Endodermal cell (in vitro differentiated cells): ENCODE measurements at places on chromosomes 12 and 14. TPM values are rescaled to one million over a fixed set of nuclear protein-coding genes. Genes with fewer than 3 reads are reported as not detected.
A peak's percentile ranks its signal among the peaks of the same experiment; 100 is the strongest.

RACGAP1 gene
- 49.6 and 56.8 TPM in 2 replicates for total RNA-seq

- no peak for DNase-seq
- no peaks in the 10 kb centered on the region for H3K36me3 ChIP-seq
- peaks cover 5% of the 10 kb centered on the region for H3K4me1 ChIP-seq
These were observed 386.2 kb downstream of the DIO2 start for GRCh38 chr14:79825046-79825521.

DNA sequence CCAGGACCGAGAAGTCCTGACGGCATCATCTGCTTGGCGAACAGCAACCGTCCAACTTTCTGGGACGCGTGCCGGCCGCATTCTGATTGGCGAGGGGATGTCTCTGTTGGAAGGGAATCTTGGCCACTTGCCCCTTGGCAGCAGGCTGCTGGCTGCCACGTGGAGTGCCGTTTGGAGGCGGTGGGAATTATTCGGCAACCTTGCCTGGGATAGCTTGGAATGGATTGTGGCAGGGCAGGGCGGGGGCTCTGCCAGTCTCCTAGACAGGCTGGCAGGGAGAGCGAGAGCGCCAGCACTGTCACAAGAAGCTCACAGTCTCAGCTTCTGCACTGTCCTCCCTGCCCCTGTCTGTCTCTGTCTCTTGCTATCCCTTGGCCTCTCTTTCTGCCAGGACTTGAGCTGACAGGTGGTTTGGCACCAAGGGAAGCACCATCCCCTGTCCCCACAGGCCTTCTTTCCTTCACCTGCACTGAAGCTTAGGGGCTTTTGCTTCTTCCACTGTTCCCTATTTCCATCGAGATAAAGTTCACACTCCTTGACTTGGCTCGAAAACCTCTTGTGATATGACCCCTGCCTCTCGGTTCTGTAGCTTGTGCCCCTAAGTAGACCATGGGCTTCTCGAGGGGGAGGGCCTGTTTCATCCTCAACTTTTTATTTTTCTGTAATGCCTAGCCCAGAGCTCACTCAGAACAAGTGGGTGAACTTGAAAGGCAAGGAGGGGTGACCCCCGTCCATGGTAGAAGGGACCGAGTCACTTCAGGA is 201.9 kb downstream of the PHETA1 start:
- no peak for DNase-seq
- H3K27ac ChIP-seq: no peak overlapping the region
- H3K4me1 ChIP-seq: no peaks in the 10 kb centered on the region
- H3K36me3 ChIP-seq: no peaks in the 10 kb centered on the region
- H3K27me3 ChIP-seq: no peaks in the 10 kb centered on the region

DNA sequence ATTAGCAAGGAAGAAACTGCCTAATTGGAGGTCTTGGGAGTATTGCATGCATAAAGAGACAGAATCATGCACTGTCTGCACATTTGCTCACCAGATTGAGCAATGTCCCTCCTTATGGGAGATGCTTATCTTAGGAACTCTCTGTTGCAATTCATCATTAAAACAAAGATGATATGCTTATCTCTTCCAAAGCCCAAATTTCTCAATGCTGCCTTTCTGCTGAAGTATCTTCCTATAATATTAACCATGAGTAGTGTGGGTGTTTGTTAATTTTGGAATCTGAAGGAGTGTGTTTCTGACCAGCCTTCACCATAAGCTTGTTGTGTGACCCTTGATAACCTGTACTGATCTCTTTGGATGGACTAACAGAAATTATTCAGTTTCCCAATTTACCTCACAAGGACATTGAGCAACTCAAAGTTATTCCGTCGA is 1257.6 kb upstream of the FLRT2 start:
- no peak overlapping the region for H3K27ac ChIP-seq
- no peak overlapping the region for H3K4me3 ChIP-seq
- no peak for DNase-seq

ACRBP gene
- 3.3 and 3.9 TPM in 2 replicates for total RNA-seq

DNA sequence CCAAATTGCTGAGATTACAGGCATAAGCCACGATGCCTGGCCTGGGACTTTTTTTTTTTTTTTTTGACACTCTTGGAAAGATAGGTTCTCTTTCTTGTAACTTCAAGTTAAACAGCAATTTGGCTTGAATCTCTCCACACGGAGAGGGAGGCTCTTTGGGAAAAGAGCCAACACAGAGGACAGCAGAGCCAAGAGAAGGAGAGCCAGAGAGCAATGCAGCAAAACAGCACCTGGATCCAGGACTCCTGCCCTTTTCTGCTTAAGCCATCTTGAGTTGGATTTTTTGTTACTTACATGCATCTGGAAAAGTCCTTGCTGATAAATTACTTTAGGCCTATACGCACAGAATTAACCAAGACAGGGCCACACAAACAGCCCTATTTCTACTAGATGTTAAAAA is 176.8 kb downstream of the APAF1 start:
- H3K27ac ChIP-seq: no peak overlapping the region
- no peak overlapping the region for H3K4me3 ChIP-seq
- peaks cover 7% of the 10 kb centered on the region for H3K4me1 ChIP-seq
- no peak for DNase-seq
- H3K27me3 ChIP-seq: no peaks in the 10 kb centered on the region

GRCh38 chr12:54431911-54432814 is 13.1 kb upstream of the ITGA5 start:
- H3K4me1 ChIP-seq: peaks cover 12% of the 10 kb centered on the region
- no peaks in the 10 kb centered on the region for H3K36me3 ChIP-seq
- H3K27ac ChIP-seq: peak overlapping the region; percentile 9
- H3K4me3 ChIP-seq: peak overlapping the region; percentile 61
- no peaks in the 10 kb centered on the region for H3K27me3 ChIP-seq

USP44 gene
- total RNA-seq: 30.8 and 41.5 TPM in 2 replicates

DNA sequence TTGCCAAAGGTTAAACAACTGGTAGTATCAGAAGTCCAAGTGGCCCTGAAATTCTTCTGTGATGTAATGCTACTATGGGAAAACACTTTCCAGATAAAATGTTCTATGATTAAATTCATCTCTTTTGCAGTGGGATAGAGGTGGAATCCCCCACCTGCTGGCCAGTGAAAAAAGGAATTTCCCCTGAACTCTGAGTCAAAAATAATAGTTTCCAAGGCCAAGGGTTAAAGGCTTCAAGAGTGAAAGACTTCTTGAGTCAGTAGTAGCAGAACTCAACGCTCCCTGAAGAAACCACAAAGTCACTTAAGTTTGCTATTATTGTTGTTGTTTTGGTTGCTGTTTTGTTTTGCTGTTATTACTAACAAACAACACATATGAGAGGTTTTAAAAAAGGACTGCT is 330.8 kb downstream of the SOX5 start:
- H3K4me1 ChIP-seq: no peaks in the 10 kb centered on the region
- H3K36me3 ChIP-seq: no peaks in the 10 kb centered on the region
- no peaks in the 10 kb centered on the region for H3K27me3 ChIP-seq
- H3K27ac ChIP-seq: no peak overlapping the region
- no peak overlapping the region for H3K4me3 ChIP-seq

MYBPC1 gene
- total RNA-seq: not detected in 2 replicates

GRCh38 chr12:106914796-106915634 is 40.7 kb upstream of the TMEM263 start:
- H3K4me1 ChIP-seq: peaks cover 4% of the 10 kb centered on the region
- no peak overlapping the region for H3K27ac ChIP-seq
- H3K4me3 ChIP-seq: no peak overlapping the region
- H3K27me3 ChIP-seq: no peaks in the 10 kb centered on the region
- no peaks in the 10 kb centered on the region for H3K36me3 ChIP-seq

DNA sequence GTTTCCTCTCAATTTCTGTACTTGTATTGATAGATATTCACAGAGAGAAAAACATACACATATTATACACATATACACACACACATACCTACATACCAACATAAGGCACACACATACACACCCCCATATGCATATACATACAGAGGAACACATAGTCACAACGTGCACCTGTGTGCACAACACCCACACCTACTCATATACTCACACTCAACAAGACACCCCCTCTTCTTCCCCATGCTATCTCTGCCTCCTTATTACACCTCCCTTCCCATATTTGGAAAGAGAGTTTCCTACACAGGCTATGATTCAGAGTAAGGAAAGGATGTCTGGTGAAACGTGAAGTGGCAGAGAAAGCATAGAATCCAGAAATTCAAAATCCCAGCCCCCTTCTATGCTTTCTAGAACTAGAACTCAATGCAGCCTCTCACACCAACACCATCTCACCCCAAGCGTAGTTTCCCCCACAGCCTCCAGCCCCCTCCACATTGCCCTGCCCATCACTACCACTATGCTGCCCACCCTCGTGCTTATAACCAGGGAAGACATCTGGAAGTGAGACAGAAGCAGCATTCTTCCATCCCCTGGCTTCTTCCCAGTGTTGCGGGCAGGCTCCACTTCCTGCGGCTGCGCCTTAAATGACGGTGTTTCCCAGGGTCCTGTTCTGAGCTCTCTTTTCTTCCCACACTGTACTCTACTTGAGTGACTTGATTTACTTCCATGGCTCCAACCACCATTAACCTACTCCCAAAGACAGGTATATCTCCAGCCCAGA is 2.4 kb downstream of the RNASE8 start:
- H3K27me3 ChIP-seq: no peaks in the 10 kb centered on the region
- H3K4me3 ChIP-seq: no peak overlapping the region
- no peak overlapping the region for H3K27ac ChIP-seq
- H3K4me1 ChIP-seq: peaks cover 6% of the 10 kb centered on the region
- no peak for DNase-seq

DNA sequence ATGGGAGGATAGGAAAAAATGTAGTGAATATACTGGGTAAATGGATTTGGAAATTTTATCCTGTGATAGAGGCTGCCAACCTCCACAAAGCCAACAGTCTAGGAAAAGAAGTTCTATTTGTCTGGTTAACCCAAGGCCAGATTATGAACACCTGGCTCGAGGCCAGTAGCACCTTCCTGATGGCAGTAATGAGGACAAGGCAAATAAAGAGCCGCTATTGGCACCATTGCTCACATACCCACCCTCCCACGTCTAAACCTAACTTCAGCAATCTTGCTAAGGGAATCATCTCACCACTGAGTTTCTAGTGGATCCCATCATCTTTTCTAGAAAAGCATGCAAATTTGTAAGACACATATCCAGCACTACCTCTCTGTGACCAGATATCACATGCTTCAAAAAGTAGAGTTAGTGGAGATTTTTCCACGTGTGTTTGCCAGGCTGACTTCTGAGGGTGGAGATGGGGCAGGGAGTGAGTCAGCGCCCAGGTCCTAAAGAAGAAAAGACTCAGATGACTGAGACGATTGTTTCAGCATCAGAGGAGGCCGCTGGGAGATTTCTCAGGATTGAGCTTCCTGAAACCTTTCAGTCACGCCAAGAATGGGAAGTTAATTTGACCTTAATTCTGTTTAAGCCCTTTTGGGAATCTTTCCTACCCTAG is 362.9 kb downstream of the EMP1 start:
- no peak overlapping the region for H3K27ac ChIP-seq
- peaks cover 13% of the 10 kb centered on the region for H3K4me1 ChIP-seq
- H3K27me3 ChIP-seq: peaks cover 17% of the 10 kb centered on the region

DNA sequence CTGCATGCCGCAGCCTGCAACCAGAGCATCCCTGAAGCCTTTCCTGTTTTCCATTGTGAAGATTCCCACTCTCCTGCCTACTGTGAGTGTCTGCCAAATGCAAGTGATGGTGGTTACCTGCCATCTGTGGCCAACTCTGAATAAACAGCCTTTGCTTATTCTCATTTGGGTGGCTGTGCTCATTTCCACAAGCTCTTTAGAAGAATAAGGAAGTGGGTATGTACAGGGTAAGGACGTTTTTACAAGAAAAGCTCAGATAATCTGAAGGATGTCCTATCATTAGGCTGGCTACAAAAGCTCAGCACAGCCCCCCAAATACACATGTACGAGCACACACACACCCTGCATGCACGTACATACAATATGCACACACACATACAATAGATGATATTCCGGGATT is 7.3 kb upstream of the RNASE1 start:
- H3K4me1 ChIP-seq: peaks cover 26% of the 10 kb centered on the region
- H3K36me3 ChIP-seq: no peaks in the 10 kb centered on the region
- no peaks in the 10 kb centered on the region for H3K27me3 ChIP-seq
- no peak overlapping the region for H3K27ac ChIP-seq

PLBD1 gene
- 32.5 and 37.5 TPM in 2 replicates for total RNA-seq

- no peak overlapping the region for H3K27ac ChIP-seq
- peaks cover 5% of the 10 kb centered on the region for H3K36me3 ChIP-seq
- no peaks in the 10 kb centered on the region for H3K27me3 ChIP-seq
- H3K4me1 ChIP-seq: no peaks in the 10 kb centered on the region
These were observed 1.9 kb downstream of the TRIP11 start for GRCh38 chr14:92037989-92038388.

CD4 gene
- 0.63 to 0.99 TPM (median 0.77 TPM) in 3 replicates for total RNA-seq

GRCh38 chr14:99667821-99668220 is 16.3 kb upstream of the CYP46A1 start:
- H3K27me3 ChIP-seq: no peaks in the 10 kb centered on the region
- no peak overlapping the region for H3K4me3 ChIP-seq
- no peak overlapping the region for H3K27ac ChIP-seq
- peaks cover 7% of the 10 kb centered on the region for H3K4me1 ChIP-seq

DNA sequence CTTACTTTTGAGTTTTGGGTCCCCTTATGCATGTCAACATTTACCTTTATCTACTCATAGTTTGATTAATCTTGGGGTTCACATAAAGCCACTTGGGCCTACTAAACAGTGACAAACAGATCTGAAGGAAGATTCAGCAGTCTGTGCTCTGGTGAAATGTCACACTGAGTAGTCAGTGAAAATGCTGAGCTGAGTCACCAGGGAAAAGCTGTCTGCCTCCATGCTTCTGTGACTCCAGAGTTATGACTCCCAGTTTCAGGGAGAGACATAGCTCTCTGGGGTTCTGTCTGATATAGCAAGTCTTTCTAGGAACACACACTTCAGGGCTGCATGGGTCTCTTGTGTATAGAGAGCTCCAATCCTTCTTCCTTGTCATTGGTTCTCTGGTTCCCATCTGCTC is 406.3 kb upstream of the FAR2 start:
- no peak overlapping the region for H3K27ac ChIP-seq
- H3K4me3 ChIP-seq: no peak overlapping the region
- H3K36me3 ChIP-seq: no peaks in the 10 kb centered on the region
- no peaks in the 10 kb centered on the region for H3K27me3 ChIP-seq

DNA sequence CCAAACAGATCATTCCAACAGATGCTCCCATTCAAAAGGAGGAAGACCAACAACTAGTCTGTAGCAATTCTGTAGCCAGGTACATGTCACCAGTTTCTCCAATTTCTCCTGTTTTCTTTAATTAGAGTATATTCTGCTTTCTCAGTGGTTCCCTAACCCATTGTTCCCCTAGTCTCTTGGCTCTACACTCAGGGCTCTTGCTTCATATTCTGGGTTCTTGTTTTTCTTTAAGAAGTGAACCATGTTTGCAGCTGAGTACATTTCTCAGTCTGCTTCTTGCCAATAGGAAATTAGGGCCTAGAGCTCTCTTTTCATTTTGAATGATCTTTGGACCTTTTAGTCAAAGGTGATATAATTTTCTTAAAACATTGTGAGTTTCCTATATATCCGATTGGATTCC is 29.4 kb upstream of the STXBP6 start:
- no peaks in the 10 kb centered on the region for H3K27me3 ChIP-seq
- DNase-seq: no peak
- H3K27ac ChIP-seq: no peak overlapping the region
- no peaks in the 10 kb centered on the region for H3K36me3 ChIP-seq
- no peaks in the 10 kb centered on the region for H3K4me1 ChIP-seq
- no peak overlapping the region for H3K4me3 ChIP-seq
